ENCODE measurements at places on chromosomes 13 and 19.
A peak's percentile ranks its signal among the peaks of the same experiment; 100 is the strongest.

DNA sequence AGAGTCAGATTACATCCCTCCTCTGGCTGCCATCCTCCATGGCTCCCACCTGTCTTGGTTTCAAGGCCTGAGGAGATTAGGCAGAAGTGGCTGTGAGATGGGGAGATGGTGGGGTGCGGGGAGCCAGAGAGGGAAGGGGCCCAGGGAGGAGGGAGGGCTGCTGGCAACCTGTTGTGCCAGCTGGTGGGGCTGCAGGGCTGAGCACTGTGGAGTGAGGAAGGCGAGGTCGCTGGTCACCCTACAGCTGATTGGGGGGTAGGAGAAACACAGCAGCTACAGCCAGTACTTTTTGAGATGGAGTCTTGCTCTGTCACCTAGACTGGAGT, 48.3 kb downstream of the CD320 start:
- no peak for DNase-seq

- DNase-seq, result no peak
These were observed 159.1 kb downstream of the KATNAL1 start for GRCh38 chr13:30148171-30148754.

DNA sequence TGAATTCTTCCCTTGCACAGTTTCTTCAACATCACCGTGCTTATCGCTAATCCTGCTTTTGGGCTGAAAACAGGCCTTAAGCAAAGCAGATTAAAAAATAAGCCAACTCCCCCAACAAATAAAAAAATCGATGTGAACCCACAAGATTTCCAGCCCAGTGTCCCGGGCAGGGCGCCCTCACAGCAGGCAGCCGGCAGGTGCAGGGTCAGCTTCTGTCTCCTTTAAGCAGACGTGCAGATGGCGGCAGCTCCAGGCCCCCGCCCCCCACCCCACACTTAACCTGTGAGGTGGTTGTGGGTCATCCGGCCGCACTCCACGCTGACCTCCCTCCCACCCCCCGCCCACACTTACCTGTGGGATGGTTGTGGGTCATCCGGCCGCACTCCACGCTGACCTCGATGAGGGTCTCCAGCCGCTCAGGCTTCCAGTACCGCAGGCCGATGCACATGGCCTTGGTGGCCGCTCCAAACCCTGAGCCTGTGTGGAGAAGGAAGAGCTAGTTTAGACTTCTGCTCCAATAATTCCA, 19.8 kb downstream of the ADPRHL1 start:
- DNase-seq, result no peak

DNA sequence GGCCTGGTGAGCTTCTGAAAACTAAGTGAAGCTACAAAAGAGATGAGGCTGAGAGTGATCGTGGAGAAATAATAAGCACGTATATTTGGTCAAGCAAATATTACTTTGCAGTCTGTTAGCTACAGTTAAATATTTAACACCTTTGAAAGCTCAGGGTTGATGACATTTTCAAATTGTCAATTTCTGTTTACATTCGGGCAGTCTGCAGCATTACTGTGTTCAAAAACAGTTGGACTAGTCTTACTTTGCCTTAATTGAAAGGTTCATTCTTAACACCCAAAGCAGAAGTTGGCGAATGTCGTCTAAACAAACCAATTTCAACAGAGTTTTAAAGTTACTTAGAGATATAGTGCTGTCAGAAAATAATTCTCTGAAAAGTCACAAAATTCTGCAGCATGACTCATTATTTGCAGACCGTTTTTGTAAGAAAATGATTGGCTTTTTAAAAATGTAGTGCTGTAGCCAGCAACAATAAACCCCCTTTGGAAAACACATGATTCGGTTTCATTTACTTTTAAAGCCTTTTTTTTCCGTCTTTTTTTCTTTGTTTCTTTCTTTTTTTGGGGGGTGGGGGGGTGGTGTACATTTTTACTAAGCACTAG, 549.0 kb downstream of the GPC6 start:
- no peak for DNase-seq

DNA sequence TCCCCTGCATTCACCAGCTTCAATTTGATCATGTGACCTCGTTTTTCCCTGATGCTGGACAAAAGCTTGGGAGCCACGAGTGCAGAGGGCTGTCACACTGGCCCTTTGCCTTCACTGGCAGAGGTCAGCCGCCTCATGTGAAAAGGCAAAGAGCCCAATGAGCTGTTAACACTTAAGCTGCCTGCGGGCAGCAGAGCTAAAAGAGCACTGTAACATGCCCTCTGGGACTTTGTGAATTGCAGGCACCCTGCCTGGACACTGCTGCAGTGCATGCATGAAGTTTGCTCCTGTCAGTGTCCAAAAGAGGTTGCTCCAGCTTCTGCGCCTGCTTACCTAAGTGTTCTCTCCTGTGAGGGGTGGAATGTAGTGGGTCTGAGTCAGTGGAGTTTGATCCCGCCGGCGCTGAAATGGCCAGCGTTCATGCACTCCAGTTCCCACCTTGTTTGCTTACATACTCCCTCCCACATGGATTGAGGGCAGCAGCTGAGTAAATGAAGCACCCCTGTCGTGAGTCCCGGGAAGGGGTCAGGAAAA, 193.7 kb downstream of the RFC3 start:
- DNase-seq, result no peak

DNA sequence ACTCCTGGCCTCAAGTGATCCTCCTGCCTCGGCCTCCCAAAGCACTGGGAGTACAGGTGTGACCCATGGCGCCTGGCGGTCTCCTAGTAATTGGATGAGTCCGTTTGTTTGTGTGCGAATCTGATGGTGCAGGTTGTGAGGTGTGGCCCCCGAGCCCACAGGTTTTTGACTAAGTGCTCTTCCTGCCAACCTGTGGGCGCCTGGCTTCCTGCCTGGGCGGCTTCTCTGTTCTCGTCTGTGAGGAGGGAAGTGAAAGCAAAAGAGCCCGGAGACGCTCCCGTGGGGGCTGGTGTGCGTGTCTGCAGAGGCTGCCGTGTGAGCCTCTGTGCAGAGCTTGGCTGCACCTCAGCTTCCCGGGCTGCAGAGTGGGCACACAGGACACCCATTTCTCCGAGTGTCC, 10.0 kb downstream of the ARHGAP45 start:
- DNase-seq, result no peak

- peak; percentile 73 for DNase-seq
These were observed 37.6 kb downstream of the SOX21 start for GRCh38 chr13:94674609-94675348.

- no peak for DNase-seq
These were observed 307.8 kb downstream of the TSHZ3 start for GRCh38 chr19:31041461-31041860.

- DNase-seq, result peak; percentile 20
These were observed 130.5 kb downstream of the MAB21L1 start for GRCh38 chr13:35345992-35346391.

- no peak for DNase-seq
These were observed 4.9 kb downstream of the REX1BD start for GRCh38 chr19:18593367-18594095.

DNA sequence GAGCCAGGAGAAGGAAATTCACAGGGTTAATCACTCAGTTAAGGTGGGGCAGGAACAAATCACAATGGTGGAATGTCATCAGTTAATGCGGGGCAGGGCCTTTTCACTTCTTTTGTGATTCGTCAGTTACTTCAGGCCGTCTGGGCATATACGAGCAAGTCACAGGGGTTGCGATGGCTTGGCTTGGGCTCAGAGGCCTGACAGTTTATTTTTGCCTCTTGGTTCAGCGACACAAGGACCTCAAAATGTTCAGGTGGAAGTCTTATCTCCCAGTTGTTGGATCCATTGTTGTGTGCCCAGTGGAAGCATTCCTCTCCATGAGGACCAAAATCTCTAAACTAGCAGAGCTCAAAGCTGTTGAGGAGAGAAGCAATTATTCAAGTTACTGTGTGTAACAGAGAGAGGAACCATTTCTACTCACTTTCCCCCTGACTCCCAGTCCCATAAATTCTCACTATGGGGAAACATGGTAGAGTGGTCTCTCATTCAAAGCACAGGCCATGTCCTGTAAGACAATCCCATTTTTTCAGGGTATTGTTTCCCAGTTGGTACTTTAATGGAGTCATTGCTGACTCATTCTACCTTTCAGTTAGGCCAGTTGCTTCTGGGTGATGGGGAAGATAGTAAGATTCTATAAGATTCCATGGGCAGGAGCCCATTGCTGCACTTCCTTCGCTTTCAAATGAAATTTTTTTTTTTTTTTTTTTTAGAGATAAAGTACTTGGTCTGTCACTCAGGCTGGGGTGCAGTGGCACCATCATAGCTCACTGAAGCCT, 8.8 kb upstream of the COX7A1 start:
- no peak for DNase-seq

DNA sequence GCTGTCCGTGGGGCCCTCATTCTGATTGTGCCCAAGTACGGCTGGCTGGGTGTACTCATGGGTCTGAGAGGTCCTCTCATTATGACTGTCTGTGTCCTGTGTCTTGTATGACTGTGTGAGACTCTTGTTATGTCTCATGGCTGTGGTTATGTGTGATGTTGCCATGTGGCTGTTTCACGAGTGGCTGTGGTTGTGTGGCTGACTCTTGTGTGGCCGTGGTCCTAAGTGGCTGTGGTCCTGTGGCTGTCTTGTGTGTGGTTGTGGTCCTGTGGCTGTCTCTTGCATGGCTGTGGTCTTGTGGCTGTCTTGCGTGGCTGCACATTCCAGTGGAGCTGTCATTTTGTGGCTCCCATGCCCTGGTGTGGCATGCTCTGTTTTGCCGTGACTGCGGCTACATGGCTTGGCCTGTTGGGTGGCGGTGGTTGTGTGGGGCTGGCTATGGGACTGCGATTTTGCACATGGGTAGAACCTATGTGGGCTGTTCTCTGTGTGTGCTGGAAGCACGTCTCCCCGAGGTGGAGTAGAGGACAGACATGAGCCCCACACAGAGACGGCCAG, 2.5 kb downstream of the LYL1 start:
- DNase-seq, result no peak

DNA sequence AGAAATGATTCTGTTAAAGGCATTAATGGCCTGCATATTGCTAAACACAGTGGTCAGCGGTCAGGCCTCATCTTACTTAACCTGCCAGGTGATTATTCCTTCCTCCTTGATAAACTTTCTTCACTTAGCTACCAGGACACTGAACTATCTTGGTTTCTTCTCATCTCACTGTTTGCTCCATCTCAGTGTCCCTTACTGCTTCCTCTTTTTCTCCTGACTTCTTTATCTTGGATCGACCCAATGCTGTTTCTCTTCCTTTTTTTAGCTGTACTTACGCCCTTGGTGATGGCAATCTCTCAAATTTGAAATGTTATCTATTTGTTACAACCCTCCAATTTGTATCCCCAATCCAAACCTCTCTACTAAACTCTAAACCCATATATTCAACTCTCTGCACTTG, 7.8 kb upstream of the CLC start:
- DNase-seq, result no peak

DNA sequence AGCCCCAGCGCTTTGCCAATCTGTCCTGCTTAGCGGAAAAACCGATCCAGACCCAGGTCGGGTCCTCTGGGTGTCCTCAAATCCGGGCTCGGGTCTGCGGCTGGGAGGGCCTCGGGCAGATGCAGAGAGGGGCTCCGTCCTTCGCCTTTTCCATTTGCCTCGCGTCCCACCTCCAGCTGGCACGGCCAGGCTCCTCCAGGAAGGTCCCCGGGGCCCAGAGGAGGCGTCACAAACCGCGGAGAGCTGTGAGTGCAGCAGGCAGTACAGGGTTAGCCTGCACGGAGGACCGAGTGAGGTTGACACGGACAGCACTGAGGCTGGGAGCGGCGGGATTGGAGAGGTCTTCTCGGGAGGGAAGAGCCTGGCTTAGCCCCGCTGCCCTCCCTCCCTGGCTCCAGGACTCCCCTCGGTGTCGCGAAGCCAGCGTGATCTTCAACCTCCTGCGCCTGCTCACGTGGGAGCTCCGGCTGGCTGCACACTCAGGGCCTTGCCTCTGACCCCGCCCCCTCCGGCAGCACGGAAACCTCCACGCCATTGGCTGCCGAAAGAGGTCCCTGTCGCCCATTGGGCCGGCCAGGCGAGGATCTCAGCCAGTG, 2.8 kb upstream of the IFNL2 start:
- no peak for DNase-seq

DNA sequence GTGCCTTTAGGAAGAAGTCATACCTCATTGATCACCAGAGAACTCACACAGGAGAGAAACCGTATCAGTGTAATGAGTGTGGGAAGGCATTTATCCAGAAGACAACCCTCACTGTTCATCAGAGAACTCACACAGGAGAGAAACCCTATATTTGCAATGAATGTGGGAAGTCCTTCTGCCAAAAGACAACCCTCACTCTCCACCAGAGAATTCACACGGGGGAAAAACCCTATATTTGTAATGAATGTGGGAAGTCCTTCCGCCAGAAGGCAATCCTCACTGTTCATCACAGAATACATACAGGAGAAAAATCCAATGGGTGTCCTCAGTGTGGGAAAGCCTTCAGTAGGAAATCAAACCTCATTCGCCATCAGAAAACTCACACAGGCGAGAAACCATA, 21.9 kb downstream of the ZNF382 start:
- no peak for DNase-seq

DNA sequence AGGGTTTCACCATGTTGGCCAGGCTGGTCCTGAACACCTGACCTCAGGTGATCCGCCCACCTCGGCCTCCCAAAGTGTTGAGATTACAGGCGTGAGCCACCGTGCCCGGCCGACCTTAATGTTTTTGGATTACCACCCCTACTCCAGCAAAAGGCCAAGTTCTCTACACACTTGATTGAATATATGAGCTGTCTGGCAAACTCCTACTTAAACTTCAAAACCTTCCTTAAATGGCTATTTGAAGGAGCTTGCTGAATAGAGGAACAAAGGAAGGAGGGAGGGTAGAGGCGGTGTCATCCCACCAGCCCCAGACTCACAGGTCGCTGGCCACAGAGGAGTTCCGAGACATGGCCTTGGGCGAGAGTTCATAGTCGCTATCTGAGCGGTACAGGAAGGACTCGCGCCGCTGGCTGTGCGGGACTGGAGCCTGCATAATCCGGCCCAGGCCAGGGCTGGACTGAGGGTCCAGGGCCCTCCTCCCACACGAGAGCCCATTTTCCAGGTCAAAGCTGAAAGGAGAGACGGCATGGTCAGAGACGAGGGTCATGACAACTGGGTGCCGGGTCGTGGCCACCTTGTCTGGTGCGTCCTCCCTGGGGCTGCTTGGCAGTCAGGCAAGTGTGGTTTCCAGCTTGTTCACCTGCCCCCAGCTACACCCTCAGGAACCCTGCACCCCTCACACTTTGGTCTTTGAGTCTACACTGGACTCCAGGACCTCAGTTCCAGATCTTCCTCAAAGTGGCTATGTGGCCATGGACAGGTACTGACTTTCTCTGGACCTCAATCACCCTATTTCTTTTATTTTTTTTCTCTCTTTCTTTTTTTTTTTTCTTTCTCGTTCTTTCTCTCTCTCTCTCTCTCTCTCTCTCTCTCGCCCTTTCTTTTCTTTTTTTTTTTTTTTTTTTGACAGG, 4.2 kb downstream of the PDE4C start:
- DNase-seq, result no peak

- no peak for DNase-seq
These were observed 5.8 kb upstream of the REXO1 start for GRCh38 chr19:1854039-1854541.

- no peak for DNase-seq
These were observed 27.1 kb downstream of the SUGP2 start for GRCh38 chr19:19006213-19006612.

GRCh38 chr13:92429231-92429630, 797.4 kb upstream of the GPC6 start:
- DNase-seq, result no peak
